ENCODE measurements at places on chromosomes 2 and 18.

- DNase-seq = no peak
Measured at GRCh38 chr18:62539284-62540165, 16.7 kb downstream of the ZCCHC2 start.

DNA sequence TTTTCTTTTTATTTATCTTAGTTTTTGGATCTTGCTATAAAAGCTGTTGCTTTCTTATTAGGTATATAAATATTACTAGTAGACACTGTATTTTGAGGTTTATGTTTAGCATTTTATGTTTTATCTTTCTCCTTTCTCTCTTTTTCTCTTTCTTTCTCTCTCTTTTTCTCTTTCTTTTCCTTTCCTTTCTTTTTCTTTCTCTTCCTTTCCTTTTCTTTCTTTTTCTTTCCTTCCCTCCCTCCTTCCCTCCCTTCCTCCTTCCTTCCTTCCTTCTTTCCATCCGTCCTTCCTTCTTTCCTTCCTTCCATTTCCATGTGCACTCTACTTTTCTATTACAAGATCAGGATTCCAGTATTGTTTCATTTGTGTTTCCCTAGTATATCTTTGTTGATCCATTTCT is 814.8 kb downstream of the KCNJ3 start:
- no peak for DNase-seq

- no peak for DNase-seq
Measured at GRCh38 chr18:70489986-70490933, 201.4 kb downstream of the SOCS6 start.

- no peak for DNase-seq
Measured at GRCh38 chr18:3055816-3056215, 42.9 kb upstream of the LPIN2 start.

DNA sequence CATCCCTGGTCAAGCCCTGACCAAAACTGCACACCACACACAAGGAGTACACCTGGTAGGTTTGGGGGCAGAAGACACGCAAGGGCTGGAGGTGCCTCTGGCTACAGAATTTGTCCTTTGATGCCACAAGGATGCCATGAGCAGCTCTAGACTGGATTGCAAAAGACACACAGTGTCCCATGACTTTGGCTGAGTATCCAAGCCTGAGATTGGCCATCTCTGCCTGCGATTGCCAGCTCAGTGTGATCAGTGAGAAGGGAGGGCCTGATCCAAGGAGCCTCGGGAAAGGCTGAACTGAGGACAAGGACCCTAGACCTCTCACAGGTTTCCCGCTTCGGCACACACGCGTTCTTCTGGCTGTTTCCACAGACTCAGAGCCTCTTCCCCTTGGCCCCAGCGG is 60.0 kb upstream of the FOSL2 start:
- no peak for DNase-seq

DNA sequence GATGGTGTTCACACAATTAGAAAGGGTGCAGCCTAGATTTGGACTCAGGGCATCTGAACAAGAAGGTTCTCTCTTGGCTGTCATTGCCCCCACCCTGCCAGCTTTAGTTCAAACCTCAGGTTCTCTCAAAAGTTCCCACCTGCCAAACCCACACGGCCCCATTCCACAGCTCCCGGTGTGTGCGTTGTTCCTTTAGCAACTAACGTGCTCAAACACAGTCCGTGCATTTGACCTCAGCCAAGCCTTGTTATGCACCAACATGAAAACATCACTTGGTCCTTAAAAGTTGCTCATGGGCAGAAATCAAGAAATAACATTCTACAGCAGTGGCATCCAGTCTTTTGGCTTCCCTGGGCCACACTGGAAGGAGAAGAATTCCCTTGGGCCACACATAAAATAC is 32.0 kb downstream of the LOXHD1 start:
- no peak for DNase-seq

- DNase-seq = no peak
Measured at GRCh38 chr2:107202962-107203591, 317.1 kb upstream of the ST6GAL2 start.

DNA sequence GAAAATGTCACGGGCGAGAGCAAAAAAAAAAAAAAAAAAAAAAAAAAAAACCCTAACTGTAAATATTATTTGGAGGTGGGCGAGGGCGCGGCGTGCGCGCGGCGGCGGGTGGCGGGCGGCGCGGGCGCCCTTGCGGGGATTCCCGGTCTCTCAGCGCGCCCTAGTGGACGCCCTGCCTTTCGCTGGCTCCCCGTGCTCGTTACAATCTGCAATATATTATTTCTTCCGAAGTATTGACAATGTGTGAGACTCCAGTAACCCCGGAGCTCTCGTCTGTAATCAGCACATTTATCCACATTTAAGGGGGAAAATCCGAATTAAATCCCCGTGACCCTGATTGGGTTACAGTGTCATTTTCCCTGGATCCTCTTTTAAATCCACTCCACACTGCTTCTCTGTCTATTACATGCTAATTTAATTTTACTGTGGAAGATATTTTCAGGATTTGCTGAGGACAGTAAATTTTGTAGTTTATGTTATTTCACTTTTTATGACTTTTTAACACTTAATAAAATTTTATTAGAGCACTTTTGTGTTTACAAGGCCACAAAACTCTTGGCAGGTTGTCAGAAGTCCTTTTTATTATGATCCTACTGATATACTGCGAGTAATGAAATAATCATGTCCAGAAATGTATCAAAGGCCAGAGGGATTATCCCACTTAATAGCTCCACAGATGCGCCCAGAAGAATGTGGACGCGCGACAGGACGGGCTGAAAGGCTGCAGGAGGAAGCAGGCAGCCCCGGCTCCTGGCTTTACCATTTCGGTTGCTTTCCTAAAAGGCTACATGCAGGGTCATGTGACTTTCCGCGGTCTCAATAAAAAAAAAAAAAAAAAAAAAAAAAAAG is 369.1 kb downstream of the MTX2 start:
- no peak for DNase-seq

GRCh38 chr2:21382701-21383520 is 259.1 kb downstream of the TDRD15 start:
- DNase-seq = no peak

DNA sequence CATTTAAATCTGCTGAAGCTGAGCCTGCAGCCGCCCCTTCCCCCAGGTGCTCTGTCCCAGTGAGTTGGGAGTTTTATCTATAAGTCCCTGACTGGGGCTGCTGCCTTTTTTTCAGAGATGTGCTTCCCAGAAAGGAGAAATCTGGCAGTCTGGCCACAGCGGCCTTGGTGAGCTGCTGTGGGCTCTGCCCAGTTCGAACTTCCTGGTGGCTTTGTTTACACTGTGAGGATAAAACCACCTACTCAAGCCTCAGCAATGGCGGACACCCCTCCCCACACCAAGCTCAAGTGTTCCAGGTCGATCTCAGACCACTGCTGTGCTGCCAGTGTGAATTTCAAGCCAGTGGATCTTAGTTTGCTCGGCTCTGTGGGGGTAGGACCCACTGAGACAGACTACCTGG is 97.3 kb downstream of the ACAA2 start:
- DNase-seq = no peak

GRCh38 chr2:137379186-137379585 is 585.1 kb upstream of the HNMT start:
- no peak for DNase-seq

DNA sequence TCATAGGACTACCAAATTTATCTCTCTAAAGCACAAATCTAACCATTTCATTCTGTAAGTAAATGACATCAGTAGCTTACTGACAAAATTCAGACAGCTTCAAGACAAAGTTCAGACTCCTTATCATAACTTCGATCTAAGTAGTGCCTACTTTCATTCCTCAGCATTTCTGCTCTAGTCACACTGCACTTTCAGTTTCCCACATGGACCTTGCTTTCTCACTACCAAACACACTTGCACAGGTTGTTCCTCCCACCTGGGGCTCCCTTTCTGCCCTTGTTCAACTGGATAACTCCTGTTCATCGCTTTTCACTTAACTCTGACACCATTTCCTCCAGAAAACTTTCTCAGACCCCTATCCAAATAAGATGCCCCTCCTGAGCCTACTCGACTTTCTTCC is 22.1 kb upstream of the CCDC150 start:
- DNase-seq = no peak

- no peak for DNase-seq
Measured at GRCh38 chr2:162090109-162090508, 16.1 kb upstream of the DPP4 start.
